ENCODE measurements at places on chromosomes 5 and 9.

GRCh38 chr5:71932131-71932654 lies 175.1 kb upstream of the MAP1B start:
- DNase-seq: no peak

DNA sequence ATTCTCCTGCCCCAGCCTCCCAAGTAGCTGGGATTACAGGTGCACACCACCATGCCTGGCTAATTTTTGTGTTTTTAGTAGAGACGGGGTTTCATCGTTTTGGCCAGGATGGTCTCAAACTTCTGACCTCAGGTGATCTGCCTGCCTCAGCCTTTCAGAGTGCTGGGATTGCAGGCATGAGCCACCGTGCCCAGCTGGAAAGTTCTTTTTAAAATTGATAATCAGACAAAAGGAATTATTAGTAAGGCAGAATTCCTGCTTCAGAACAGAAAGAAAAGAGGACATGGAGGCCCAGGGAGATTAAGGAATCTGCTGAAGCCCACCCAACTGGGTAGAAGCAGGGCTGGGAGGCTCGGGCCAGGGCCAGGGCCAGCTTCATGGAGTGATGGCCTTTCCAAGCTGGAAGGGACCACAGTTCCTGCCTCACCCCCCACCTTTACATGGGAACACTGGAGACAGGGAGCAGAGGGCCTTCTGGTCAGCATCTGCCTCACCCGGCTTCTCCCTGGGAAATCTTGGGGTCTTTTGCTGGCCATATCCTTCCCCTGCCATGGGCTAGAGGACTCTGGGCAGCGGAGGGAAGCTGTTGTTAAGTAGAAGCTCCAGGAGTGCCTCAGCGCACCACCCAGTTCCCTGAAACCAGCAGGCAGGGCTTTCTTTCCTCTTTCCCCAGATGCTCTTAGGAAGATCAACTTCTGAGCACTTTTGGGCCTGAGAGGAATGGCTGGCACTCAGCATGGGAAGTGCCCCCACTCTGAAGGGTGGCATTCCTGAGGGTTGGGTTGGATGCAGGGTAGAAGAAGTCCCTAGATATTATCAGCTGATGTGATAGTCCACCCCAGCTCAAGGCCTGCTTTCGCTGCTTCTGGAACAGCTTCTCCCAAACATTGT lies 70.1 kb downstream of the RGS3 start:
- DNase-seq: no peak

DNA sequence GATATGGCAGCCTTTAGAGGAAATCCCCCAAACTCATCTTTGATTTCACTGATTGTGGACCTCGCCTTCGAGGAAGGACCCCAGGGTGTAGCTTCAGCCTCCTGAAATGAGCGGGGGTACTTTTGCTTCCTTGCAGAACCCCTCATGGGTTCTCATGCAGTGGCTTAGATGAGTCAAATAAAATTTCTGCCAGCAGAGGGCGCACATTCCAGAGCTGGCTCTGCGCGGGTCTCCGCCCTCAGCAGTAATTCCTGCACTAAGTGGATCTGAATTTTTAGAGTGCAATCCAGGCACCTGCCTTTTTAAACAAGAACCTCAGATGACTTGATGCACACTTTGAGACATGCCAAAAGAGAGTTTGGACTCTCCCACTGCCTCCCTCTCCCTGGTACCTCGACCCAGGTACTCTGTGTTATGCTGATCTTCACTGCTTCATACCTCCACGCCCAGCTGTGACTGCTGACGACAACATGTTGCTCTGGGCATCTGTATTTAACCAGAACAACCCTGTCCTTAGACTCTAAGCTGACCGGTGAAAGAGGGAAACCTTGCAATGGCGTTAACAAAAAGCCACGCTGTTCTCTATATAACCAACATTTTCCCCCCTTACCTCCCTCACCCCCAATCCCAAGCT lies 7.3 kb downstream of the EGFLAM start:
- peak; percentile 2 for DNase-seq

DNA sequence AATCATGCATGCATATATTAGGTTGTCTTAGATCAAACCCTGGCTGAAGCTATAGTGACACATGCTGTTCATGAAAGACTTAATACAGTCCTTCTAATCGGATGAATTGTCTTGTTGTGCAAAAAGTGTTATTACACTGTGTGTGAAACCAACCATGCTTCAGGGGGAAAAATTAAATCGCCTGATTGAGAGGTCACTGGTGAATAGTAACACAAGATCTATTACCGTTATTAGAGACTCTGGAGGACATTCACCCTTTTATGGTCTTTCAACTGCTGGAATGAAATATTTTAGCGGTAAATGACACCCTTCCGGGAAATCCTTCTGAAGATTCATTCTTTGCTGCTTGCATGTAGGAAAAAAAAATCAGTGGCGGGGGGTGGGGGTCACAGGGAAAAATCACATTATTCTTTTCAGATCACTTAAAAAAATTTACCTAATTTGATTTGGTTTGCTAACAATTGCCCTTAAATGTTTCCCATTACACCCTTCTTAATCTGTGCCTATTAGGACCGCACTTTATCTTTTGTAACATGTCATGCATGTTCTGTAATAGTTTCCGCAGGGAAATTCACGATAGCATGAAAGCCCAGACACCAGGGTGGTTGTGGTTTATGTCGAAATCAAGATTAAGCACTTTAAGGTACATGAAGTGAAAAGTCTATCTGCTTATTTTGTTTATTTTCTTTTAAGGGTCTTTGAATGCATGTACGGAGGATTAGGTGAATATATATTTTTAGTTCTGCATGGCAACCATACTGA lies 120.6 kb downstream of the FOCAD start:
- no peak for DNase-seq

DNA sequence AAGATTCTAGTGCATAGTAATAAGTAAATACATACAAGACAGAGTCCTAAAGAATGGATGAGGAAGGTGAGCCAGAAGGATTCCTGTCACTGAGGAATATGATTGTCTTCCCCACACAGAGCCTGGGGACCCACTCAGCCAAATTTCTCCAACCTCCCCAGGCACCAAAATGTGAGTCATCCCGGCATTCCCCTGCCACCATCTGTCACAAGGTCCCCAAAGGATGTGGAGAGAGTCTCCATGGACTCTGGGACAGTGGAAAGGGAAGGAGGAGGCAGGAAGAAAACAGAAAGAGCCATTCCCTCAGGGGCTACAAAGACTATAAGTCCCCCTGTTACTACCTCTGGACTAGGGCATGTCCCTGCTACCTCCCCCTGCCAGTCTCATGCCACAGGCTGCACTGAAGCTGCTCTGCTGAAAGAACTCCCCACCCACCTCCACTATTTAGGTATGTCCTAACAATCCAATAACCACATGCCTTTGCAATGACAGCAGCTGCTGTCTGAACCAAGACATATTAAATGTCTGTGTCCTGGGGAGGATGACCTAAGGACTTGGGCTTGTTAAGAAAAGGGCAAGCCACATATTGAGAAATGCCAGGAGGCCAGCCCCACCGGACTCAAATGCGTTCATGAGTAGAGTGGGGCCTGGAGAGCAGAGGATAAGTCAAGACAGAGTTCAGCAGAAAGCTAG lies 10.7 kb upstream of the OR5C1 start:
- DNase-seq: no peak

DNA sequence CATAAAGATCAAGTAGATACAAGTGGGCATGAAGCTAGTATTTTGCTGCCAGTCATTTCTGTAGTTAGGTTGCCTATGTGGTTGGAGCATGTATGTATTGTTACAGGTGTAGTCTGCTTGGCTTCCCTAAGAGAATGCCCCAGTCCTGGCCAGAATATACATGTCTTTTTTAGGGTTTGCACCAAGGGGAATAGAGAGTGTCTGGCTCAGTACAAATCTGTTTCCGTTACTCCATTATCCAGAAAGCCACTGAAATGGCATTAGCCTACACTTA lies 23.2 kb downstream of the TGFBR1 start:
- no peak for DNase-seq

DNA sequence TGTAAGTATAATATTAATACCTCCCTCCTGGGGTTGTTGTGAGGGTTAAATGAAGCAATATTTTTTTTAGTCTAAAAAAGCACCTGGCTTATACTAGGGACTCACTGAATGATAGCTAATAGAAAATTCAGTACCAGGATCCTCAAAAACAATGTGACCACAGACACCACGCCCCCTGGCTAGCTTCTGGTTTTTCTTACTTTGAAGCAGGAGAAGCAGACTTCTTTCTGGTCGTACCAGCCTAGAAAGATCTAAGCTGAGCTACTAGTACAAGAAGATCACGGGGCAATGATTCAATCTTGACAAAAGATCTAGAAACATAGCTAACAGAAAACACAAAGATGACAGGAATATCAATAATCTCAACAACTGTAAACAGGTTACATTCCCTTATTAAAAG lies 218.5 kb upstream of the SLC30A5 start:
- no peak for DNase-seq

DNA sequence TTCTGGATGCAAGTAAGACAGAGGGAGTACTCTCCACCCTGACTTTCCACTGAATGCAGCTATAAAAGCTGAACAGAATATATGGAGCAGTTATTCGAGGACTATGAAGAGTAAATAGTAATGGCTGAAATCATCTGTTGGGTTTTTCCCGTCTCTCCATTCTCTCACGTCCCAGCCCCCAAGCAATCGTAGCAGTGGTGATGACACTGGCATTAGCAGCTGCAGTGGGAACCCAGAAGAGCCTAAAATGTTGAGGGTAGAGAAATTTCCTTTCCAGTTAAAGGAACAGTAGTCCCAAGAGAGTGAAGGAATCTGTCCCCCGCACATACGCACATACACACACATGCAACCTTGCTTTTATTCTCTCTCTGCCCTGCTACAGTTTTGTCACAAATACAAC lies 33.2 kb downstream of the MED27 start:
- no peak for DNase-seq

GRCh38 chr9:133009906-133010582 lies 20.8 kb upstream of the GTF3C5 start:
- no peak for DNase-seq

DNA sequence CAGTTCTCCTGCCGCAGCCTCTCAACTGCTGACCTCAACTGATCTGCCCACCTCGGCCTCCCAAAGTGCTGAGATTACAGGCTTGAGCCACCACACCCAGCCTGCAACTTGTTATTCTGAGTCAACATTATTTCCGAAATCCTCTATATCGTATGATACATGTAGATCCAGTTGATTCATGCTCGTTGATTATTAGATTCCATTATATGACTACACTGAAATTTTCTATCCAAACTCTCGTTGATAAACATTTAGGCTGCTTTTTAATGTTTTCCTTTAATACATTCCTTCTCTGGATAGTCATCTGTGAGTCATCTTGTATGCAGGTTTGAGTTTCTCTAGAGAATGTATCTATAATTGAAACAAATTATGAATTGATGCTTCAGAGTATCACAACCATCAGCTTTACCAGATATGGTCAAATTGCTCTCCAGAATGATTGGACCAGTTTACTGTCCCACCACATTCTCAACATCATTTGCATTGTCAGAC lies 4.1 kb downstream of the CDK7 start:
- no peak for DNase-seq

- no peak for DNase-seq
Observed at GRCh38 chr5:78787783-78788182, 139.2 kb upstream of the LHFPL2 start.

GRCh38 chr9:120935383-120935857 lies 8.8 kb upstream of the TRAF1 start:
- peak; percentile 94 for DNase-seq

GRCh38 chr9:36318212-36318802 lies 60.1 kb upstream of the GNE start:
- no peak for DNase-seq

DNA sequence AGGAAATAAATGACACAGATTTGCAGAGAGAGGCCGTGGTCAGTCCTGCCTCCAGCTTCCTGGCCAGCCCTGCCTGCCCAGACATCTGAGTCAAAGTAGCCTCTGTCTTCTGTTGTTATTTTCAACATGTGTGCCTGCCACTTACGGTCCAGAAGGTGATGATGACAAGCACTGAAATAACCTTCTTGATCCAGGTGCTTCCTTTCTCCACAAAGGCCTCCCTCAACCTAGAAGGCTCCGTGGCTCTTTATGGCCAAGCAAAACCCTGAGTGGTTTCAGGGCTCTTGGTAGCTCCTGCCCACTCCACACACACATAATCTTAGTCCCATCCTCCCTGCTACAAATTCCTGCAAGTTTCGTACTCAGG lies 34.1 kb upstream of the SLC6A19 start:
- no peak for DNase-seq

DNA sequence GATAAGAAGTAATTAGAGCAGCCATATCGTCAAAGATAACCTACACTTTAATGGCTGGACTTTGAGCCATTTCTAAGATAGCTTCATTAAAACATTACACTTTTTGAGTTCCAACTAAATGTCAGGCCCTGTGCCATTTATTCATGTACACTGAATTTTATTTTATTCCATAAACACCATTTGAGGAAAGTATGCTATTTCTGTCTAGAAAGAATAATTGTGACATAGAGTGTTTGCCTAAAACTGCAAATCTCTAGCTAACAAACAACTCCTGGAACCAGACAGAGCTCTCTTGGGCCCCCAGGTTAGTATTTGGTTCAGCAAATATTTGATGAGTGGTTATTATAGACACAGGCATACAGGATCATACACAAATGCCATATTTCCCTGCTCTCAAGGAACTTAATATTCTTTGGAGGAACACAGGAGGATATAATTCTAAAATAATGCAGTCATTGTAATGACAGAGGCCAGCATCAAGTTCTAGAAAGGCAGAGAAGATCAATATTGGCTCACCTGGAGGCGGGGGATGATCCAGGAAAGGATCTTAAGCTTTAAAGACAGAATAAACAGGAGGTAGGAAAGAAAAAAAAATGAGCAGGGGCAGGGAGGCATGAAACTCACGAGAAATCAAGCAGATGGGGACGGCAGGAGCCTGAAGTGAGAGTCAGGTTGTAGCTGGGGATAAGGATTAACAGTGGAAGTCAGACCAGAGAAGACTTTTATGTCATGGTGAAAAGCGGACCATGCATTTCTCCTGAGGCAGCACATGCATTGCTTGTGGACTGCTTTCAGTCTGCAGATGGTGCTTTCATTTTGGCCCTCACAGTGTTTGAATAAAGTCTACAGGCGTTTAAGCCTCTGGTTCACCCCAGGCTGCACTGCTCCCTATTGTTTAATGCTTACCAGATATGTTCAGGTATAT lies 127.7 kb downstream of the GCNT1 start:
- peak; percentile 91 for DNase-seq

GRCh38 chr5:158809310-158809850 lies 290.3 kb downstream of the EBF1 start:
- DNase-seq: no peak

GRCh38 chr5:31382051-31382878 lies 149.6 kb downstream of the DROSHA start:
- no peak for DNase-seq
